ENCODE measurements at places on chromosomes 2 and 18.

DNA sequence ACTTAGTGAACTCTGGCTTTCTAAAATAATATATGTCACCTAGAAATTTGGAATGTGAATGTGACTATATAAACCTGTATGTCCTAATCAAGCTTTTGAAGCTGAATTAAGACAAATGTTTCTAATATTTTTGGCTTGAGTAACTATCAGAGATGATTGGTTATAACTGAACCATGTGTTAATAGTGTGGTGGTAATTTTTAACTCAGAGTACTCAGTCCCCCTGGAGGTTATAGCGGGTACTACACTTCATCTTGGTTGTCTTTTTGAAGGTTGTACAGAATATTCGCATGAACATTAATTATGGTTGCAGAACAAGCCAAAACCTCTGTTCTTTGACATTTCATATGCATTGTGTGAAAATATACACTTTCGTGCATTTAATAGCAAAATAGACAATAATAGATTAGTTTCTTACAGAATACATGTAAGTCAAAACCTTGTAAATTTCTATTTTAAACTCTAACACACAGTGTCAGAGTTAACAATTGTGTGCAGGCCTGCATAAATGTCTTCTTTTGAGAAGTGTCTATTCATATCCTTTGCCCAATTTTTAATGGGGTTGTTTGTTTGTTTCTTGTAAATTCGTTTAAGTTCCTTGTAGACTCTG is 86.0 kb downstream of the OSBPL6 start:
- no peak for DNase-seq

DNA sequence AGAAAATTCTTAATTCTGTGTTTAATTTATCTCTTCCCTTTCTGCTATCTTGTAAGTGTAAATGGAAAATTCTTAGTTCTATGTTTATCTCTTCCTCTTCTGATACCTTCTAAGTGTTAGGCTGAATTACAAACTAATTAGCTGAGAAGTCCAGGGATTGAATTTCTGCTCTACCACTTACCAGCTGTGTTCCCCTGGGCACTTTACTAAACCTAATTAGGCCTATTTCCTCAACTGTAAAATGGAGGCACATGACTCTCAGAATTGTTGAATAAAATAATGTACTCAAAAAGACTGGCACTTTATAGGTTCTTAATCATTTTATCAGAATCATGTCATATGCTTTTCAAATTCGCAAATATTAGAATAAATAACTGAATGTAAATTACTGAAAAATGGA is 146.3 kb downstream of the MAP2 start:
- peak; percentile 58 for DNase-seq

DNA sequence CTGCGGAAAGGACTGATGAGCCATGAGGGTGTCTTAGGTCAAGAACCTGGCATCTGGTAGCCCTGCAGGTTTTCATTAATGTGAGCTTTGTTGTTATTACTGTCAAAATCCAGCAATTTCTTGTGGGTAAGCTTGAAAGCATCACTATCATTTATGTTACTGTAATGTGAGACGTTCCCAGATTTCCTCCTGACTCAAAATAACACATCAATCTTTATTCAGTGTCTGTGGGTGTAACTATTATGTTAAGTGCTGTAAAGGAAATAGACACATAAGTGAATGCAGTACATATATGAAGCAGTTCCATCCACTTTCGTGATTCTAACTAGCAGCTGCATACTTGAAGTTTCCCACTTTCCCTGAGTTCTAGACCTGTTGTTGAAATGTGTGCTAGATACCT is 89.8 kb downstream of the FHOD3 start:
- no peak for DNase-seq

DNA sequence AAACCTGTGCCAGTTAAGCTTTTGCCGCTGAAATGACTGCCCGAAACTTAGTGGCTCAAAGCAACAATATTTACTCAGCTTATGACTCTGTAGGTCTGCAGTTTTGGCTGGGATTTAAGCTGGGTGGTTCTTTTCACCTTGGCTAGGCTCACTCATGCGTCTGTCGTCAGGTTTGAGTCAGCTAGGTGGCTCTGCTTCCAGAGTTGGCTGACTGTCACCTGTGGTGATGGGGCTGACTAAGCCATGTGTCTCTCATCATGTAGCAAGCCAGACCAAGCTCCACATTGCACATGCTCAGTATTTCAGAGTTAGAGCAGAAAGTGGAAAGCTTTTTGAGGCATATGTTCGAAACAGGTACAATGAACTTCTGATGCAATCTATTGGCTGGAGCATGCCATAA is 354.8 kb downstream of the MEIS1 start:
- DNase-seq = no peak

DNA sequence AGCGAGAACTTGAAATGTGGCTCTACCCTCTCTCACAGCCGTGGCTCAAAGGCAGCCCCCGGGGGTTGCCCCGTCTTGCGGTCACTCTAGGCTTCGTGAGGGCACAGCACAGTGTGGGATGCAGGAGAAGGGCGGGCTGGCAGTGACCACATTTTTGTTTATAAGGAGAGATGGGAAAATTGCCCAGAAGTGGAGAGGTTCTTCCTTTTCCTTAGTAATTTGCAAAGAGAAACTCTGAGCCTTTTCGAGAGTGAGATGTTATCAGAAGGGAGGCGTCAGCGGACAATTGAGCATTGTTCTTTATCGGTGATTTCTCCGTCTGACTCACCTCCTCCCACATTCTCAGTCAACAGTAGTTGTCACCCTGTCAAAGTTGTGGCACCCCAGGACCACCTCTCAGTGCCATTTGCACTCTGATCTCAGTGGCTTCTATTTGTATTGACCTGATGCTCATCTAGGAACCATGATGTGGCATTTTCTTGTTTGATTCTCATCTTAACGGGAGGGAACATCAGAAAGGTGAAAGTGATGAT is 89.6 kb downstream of the ACAA2 start:
- no peak for DNase-seq

DNA sequence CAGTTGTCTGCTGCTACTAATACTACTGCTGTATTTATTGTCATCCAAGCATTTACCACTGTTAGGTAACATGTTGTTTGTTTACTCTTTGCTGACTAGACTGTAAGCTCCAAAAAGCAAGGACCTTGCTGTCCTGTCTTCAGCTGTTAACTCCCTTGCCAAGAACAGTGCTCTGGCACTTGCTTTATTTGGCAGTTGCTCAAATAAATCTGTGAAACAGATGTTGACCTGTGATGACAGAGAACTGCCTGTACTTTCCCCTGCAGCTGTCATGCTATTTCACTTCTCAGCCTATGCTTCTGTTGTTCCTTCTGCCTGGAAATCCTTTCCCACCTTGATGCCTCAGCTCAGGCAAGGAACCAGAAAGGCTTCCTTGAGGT is 181.2 kb downstream of the ATAD2B start:
- no peak for DNase-seq
